Skin of body (tissue), 3 donors: ENCODE measurements at places on chromosomes 7 and 10.

DNA sequence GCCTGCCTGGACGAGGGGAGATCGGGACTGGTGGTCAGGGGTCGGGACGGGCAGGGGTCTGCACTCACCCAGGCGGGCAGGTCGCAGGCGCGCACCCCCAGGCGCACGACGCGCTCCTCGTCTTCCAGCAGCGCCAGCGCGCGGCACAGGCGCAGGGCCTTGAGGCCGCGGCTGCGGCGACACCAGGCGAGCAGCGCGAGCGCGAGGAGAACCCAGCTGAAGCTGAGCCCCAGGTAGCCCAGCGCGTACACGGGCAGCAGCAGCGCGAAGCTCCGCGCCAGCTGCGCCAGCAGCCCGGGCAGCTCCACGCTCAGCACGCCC is 328 bp downstream of the ESYT2 start:
- peak; percentile 50 for DNase-seq

DNA sequence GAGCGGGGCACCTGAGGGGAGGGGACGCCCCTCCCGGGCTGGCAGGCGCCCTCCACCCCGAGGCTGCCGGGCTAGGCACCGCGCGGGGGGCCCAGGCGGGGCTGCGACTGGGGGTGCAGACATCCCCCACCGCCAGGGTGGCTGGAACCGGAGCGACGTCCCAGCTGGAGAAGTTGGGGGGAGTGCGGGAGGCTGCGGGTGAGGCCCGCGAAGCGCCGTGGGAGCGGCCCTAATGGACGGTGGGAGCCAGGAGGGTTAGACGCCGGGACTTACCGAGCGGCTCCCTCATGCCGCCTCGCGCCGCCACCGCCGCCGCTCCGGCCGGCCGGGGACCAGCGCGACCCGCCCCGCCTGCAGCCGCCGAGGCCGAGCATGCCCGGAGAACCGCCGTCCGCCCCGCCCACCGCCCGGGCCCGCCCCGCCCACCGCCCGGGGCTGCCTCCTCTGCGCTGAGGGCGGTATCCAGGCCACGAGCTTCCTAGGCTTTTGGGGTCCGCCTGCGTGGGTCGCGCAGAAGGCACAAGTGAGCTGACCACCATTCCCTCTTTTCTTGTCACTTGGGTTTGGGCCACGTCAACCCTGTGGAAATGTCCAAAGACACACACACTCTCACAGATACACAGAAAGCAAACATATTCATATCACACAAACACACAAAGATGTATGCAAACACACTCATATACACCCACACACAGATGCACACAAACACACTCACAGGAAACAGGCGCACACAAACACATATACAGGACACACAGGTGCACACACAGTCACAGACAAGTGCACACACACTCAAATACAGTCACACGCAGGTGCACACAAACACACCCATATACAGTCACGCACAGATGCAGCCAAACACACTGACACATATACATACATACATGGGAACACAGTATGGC is at the start of gene JCAD:
JCAD (minus strand) TSS at position 378 of the 899 bp plus-strand sequence. CDS start 11,774 bp downstream, outside the sequence.
- DNase-seq, result peak; percentile 14

GRCh38 chr7:140200061-140200989 is 23.5 kb upstream of the KDM7A start:
- DNase-seq, result peak; percentile 10

DNA sequence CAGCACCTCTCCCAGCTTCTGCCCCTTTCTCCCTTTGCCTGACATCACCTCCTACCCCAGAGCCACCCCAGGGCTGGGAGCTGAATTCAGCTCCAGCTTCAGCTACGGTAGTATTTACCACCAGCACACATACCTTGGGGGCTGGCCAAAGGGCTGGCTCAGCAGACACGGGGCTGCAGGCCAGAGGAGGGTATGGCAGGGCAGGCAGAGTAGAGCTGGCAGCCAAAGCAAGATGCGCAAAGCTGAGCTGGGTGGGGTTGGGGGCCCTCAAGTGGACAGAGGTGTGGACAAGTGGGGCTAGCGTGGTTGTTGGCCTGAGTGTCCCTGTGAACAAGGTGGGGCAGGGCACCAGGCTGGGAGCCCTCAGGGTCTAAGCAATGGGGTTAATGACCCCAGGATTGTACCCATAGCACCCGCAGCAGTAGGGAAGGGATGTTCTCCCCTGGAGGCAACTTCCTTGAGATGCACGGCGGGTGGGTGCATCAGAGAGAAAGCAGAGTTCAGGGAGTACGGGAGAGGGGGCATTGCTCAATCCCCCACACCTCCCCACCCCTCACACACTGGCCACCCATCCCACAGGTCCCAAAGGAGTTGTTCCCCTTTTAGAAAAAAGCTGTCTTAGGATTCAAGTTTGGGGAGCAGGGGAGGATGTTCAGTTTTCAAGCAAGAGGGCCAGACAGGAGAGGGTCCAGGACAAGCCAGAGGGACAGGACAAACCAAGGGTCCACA is 8.0 kb downstream of the VSIR start:
- no peak for DNase-seq

GRCh38 chr7:44145479-44145968 is 4.4 kb upstream of the MYL7 start:
- DNase-seq, result no peak

- peak; percentile 75 for DNase-seq
Observed at GRCh38 chr7:771234-772004, 44.3 kb upstream of the PRKAR1B start.

DNA sequence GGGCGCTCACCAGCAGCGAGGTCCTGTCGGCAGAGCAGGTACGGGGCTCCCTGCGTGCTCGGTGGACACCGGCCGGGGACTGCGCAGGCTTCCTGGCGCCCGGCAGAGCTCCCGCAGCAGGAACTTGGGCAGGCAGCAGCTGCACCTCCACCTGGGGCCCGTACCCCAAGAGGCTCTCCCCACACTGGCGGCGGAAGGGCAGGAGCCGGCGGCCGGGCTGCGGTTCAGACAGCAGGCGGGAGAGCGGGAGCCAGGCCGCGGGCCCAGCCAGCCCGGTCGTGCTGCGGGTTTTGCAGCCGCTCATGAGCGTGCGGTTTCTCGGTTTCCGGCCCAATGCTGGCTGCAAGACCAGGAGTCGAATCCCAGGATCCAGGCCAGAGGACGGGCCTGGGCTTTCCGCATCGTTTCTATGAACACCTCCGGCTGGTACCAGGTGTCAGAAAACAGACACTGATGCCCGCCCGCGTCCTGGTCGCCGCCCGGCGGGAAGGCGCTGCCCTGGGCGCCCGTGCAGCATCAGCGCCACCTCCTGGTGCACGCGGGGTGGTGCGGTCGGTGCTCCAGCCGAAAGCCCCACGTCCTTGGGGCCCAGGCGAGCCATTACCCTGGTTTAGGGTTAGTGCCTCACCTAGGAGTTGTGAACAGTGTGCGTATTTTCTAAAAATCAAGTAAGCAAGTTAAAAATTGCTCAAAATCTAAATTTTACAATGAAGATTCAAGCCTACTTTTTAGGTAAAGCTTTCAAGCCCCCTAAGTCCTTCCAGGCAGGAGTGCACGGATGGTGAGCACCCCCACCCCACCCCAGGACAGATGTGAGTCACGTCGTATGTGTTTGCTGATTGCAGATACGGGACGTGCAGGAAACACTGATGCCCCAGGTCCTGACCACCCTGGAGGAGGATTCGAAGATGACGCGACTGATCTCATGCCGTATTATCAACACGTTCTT is 47.4 kb upstream of the PRKAR1B start:
- DNase-seq, result peak; percentile 15

GRCh38 chr10:58158806-58159205 is 108.9 kb downstream of the IPMK start:
- DNase-seq, result no peak

DNA sequence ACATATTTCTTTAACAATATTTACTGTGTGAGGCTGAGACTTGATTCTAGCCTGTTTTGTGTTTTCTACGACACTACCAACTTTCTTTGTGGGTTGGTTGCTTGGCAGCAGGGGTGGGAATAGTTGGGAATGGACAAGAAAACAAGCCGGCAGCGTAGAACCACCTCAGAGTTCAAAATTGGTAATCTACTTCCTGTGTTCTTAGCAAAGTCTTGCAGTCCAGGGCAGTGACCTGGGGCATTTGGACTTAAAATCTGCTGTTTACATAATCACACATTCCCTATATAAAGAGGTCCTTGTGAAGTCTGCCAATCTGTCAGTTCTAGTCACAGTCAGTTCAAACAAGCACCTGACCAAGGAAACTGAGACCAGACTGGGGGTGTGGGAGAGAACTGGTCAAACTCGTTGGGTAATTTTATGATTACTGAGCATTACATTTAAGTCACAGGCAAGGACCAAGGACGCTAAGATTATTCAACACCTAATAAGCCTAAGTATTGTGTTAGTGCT is 167.9 kb downstream of the CPEB3 start:
- no peak for DNase-seq

DNA sequence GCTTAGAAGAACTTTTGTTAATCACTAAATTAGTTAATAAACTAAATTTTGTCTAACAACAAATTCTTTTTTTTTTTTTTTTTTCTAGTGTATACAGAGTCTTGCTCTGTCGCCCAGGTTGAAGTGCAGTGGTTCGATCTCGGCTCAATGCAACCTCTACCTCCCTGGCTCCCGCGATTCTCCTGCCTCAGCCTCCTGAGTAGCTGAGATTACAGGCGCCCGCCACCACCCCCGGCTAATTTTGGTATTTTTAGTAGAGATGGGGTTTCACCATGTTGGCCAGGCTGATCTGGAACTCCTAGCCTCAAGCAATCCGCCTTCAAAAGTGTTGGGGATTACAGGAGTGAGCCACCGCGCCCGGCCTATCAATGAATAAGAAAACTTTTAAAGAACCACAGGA is 1.1 kb upstream of the IQUB start:
- DNase-seq, result no peak

- no peak for DNase-seq
Observed at GRCh38 chr10:24465891-24466818, 257.2 kb downstream of the KIAA1217 start.

- DNase-seq, result no peak
Observed at GRCh38 chr10:104437226-104437625, 83.6 kb downstream of the CFAP58 start.

- DNase-seq, result no peak
Observed at GRCh38 chr10:103980288-103980906, 13.5 kb downstream of the SLK start.

DNA sequence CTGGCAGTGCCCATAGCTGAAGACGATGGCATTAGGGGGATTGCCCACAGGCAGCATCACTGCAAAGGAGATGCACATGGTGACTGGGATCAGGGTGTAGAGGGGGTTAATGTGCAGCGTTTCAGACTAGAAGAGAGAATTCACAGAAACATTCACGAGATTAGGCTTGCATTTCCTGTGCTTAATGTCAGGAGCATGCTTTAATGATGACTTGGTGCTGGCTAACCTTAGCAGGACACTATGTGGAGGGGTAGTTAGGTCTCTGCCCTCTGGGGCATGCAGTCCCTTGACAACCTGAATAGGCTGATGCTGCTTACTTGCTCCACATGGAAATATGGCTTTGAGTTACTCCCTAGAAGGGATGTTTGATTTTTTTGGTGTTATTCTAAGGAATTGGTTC is 21.8 kb downstream of the STMP1 start:
- DNase-seq, result no peak

DNA sequence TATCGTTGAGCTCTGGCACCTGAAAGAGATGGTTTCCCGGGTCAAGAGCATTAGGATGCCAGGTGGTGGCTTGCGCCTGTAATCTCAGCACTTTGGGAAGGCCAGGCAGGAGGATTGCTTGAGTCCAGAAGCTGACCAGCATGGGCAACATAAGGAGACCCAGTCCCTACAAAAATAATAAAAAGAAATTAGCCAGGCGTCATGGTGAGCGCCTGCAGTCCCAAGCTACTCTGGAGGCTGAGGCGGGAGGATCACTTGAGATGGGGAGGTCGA is 6.1 kb upstream of the KCP start:
- DNase-seq, result no peak

DNA sequence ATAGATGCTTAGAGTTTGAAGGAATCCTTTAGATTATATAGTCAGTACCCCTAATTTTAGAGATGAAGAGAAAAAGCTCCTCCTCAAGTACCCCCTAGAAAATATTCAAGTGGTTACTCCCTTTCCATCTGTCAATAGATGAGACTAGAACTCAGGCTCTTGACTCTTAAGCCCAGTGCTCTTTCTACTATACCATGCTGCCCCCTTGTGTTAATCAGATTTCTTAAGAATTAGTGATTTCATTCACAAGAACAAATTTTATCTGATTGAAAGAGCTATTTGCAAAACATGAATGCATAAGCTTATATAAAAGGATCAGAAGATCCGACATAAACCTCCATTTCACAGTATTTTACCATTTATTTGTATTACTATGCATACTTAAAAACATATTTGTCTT is 179.3 kb downstream of the TFEC start:
- DNase-seq, result no peak

DNA sequence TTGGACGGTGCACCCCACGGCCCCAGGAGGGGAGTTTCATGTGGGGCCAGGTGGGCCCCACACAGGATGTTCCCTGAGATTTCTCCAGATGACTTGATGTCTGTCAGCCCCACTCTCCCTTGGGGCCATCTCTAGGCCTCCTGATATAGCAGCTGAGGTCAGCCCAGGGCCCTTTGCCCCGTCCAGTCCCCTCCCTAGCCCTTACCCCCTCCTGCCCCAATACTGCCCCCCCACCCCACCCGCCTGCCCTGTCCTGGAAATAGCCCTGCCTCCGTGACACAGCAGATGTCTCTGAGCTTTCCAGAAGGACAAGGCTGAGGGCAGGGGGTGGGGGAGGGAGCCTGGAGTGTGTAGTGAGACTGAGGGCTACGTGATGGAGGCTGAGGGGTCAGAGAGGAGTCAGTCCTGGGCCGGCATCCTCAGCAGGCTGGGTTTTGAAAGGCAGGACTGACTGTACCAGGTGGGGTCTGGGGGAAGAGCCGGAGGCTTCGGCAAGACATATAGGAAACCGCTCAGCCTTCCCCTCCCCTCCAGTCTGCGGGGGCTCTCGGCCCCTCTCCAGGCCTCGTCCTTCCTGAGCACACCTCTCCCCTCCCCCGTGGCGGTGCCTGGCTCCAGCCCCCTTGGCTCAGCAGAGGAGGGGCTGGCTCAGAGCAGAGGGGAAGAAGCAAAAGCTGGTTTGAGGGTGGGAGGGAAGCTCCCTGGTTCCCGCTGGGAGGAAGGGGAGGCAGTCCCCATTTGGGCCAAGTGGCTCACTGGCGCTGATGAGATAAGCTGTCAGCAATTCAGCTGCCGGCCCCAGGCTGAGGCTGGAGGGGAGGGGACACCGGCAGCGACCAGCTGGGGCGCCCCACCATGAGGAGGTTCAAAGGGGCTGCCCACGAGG is 2.0 kb downstream of the FLNC start:
- DNase-seq, result peak; percentile 79

DNA sequence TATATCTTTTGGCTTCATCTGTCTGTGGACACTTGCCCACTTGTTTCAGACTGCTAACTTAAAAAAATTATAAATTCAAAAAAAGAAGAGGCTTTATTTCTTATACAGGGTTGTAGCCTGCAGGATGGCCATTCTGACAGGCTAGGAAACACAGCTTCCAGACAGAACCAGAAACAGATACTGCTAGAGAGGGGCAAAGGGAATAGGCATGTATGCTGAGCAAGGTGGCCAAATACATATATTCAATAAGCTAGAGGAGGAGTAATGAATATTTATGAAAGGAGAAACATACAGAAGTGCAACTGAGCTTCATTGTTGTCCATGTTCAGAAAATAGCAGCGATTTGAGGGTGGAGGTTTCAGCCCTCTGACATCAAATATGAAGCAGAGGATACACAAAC is 22.0 kb upstream of the MAGI2 start:
- DNase-seq, result no peak

DNA sequence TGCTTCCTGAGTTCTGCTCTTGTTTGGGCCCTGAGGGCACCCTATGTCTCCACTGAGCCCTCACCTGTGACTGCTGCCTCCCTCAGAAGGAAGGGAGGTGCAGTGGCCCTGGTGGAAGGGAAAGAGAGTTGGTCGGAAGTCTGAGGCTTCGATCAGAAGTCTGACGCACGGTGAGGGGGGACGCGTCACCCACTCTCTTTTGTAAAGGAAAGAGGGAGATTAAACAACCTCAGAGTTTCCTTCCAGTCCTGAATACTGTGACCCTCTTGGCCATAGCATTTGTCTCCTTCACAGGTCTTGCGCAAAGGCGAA is 31.4 kb upstream of the TRIM8 start:
- no peak for DNase-seq
